Right atrium auricular region (tissue), 2 donors: ENCODE measurements at places on chromosomes 16 and 17.

DNA sequence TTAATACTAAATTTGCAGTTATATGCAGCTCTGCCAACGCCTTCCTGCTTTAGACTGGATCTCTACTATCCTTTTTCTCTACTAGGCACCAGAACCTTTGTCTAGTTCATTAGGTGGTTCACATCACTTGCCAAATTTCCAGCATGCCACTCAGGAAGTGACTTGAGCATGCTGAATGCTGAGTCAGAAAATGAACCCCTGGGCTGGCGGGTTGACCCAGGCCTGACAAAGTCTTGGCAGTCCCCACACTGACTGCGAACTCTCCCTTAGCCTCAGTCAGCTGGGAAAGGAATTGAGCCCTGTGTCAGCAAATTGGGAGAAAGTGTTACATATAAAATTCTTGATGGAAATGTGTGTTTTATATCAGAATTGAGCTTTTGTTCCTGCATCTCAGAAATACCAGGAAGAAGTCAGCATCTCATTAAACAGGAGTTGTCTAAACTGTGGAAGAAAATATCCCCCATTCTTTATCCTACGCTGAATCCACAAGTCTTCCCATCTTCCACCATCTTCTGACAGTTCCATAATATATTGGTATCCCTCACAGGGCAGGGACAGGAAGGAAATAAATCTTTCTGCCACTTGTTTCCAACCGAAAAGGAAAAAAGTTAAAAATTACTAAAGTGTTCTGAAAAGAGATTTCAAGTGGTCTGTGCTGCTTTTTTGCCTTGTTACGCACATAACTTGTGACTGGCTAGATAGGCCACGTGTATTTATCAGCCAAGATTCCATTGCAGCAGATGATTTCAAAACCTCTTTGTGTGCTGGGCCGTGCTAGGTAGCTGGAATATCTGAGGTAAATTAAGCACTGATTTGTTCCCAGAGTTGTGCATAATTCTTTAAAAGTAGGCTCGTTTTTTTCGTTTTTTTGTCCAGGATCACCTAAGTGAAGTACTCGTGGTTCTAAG, 16.7 kb upstream of the SLC12A3 start:
- DNase-seq: peak; percentile 68

- no peak for DNase-seq
Observed at GRCh38 chr17:13490427-13490826, 111.3 kb downstream of the HS3ST3A1 start.

DNA sequence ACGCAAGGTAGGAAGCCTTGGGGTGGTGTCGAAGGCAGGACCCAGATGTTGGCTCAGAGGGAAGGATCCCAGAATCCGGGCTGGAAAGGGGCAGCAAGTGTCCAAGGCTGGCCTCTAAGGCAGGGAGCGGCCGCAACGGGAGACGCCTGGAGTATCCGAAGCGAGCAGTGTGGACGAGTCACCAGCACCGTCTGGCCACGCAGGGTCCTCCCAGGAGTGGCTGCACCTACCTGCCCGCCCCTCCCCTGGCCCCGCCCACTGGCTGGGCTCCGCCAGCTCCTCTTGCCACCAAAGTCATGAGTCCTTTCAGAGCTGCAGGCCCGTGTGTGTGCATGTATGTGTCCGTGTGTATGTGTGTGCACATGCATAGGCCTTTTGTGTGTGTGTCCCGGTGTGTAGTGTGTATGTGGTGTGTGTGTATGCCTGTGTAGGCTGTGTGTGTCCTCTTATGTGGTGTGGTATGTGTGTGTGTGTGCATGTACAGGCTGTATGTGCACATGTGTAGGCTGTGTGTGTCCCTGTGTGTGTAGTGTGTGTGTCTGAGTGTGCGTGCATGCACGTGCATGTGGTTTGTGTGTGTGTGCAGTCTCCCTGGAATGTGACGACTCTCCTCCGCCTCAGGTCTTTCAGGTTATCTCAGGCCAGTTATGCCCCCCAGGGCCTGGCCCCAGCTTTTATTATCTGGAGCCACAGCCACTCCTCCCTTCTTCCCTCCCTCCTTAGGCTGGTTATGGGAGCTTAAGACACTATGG, at the start of gene PRSS8:
Gene PRSS8, minus strand, starts transcription at position 193 of the 752 bp plus-strand sequence. CDS start 229 bp downstream, outside the sequence.
- DNase-seq: no peak

GRCh38 chr17:22266231-22266630, 573.9 kb downstream of the KCNJ18 start:
- DNase-seq: no peak

DNA sequence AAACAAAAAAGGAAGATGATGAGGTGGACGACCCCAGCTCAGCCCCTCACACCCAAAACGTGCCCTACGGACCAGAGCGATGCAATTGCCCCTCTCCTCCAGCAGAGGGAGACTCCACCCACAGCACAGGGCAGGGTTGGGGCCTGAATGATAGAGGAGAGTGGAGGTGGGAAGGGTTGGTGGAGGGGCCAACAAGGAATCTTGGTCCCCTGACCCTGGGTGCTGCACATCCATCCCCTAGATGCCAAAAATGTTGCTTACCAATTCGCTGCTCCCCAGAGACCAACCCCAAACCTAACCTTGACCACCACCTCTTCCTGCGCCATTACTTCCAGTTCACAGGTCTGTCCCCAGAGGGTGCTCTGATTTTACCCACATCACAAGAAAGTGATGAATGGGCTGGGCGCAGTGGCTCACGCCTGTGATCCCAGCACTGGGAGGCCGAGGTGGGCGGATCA, 12.9 kb downstream of the P2RX5 start:
- no peak for DNase-seq

DNA sequence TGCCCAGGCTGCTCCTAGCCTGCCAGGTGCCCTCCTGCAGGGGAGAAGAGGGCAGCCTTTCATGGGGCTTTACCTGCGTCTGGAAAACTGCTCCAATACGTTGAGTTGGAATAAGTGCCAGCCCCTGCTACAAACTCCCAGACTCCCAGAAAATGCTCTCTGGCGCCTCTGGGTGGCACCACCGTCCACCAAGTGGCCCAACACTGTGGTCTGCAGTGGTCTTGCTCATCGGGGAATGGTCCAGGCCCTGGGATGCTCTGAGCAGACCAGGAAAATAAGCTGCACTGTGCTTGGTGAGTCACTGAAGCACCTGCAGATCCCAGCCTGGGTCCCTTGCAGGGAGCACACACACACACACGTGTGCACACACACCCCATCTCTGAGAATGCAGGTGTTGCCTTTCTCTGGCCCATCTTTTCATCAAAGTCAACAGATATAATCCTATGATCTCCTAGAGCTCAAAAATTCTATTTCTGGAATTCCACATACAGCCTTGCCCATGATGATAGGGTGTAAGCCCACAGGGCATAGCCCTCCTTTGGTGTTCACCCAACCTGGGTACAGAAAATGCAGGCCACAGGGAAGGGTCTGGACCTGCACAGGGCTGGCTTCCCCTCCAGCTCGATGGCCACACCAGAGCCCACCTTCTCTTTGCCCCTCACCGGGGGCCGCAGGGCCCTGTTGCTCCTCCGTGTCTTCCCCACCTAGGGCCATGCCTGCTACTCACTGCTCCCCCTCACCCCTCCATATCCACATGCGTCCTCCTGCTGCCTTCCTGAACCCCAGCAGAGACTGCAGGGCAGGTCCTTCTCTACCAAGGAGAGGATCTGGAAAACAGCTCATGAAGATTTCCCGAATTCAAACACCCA, 20.5 kb downstream of the CDIP1 start:
- DNase-seq: no peak

DNA sequence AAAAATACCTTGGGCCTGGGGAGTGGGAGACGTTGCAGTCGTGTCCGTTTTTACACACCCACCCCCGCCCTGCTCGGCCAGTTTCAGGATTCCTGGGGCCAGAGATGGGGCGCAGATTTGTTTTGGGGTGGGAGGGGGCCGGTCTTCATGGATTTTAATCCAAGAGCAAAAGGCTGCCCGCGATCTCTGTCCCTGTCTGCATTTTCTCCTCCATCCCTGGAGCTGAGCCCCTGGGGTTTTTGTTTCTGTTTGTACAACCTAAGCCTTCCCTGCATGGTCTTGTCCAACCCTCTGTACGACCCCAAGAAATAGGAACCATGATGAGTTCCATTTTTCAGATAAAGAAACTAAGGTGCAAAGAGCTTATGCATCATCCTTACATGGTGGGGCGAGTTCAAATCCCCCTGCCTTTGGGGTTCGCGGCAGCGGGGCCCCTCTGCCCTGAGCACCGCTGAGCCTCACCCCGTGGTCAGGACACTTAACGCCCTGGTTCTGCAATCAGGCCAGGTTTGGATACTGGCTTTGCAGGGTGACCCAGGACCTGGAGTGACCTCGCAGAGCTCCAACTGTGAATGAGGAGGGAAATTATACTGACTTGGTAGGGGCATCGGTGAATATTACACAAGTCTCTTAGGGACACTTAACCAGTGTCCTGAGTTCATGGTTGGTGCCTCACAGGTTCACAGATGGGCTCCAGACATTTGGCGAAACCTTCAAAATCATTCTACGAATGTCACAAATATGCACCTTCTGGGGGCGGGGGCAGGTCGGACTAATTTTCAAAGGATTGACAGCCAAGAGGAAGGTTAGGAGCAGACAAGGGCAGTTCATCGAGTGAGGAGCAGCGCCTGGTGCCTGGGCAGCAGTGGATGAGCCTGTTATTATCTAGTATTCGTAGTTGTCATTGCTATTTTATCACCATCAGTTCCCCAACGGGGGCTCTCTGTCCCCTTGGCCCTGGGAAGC, 4.1 kb upstream of the FOXF1 start:
- DNase-seq: no peak

DNA sequence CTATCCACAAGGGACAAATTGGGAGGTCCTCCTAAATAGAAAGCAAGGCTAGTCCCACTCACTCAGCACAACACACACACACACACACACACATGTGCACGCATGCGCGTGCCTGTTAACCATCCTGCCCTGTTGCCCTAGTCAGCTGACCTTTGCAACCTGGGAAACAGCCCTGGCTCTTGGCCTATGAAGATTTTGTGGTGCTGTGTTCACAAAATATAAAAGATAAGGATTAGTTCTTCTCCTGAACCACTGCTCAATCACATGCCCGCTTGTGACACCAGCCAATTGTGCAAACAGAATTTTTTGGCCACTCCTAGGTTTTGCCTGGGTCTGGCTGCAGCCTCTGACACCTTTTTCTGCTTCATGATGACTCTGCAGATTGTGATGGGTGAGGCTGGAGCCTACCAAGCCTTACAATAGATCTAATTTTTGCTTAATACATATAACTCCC, 3.3 kb upstream of the CES1 start:
- peak; percentile 61 for DNase-seq

- no peak for DNase-seq
Observed at GRCh38 chr17:18009609-18010420, 29.2 kb downstream of the ATPAF2 start.
